CD8-positive, alpha-beta memory T cell (primary cell): ENCODE measurements at places on chromosomes 3 and 15.

DNA sequence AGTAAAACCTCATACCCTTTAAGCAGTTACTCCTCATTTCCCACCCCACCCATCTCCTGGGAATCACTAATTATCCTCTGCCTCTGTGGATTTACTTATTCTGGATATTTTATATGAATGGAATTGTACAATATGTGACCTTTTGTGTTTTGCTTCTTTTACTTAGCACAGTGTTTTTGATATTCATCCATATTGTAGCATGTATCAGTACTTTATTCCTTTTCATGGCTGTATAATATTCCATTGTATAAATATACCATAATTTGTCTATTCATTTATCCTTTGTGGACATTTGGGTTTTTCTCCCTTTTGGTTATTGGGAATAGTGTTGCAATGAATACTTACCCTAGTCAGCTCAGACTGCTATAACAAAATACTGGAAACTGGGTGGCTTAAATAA is 39.2 kb downstream of the SH3GL3 start:
- DNase-seq: no peak

- DNase-seq: no peak
These were observed 405.9 kb downstream of the SOX2 start for GRCh38 chr3:182117583-182117982.

GRCh38 chr15:51311510-51311909 is 26.9 kb downstream of the CYP19A1 start:
- DNase-seq: no peak

DNA sequence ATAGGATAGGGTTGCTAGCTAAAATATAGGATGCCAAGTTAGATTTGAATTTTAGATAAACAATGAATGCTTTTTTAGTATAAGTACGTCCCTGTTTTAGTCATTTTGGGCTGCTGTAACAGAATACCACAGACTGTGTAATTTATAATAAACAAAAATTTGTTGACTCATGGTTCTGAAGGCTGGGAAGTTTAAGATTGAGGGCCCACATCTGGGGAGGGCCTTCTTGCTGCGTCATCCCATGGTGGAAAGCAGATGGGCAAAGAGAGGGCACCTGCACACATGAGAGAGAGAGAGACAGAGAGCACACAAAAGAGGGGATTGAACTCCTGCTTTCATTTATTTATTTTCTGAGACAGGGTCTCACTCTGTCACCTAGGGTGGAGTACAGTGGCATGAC is 246.5 kb downstream of the EPHB1 start:
- no peak for DNase-seq

GRCh38 chr15:31100738-31101137 is 787 bp downstream of the TRPM1 start:
- DNase-seq: no peak

DNA sequence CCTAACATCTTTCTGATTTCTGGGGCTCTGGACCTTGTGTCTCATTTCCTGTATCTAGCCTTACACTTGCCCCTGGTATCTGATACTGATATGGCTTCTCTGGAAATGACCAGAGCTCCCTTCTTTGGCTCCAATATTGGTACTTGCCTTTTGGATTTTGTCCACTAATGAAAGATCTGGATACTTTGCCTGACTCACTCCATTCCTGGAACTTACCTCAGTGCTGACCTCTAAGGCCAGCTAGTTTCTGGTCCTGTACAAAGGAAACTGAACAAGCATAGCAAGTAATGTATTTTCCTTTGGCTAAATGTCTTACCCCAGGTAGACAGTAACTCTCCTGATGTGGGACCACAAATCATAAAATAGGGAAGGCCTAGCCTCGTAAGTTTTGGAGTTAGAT is 93.8 kb upstream of the SLC4A7 start:
- no peak for DNase-seq

GRCh38 chr3:122975163-122975923 is 52.2 kb downstream of the SEMA5B start:
- DNase-seq: no peak

DNA sequence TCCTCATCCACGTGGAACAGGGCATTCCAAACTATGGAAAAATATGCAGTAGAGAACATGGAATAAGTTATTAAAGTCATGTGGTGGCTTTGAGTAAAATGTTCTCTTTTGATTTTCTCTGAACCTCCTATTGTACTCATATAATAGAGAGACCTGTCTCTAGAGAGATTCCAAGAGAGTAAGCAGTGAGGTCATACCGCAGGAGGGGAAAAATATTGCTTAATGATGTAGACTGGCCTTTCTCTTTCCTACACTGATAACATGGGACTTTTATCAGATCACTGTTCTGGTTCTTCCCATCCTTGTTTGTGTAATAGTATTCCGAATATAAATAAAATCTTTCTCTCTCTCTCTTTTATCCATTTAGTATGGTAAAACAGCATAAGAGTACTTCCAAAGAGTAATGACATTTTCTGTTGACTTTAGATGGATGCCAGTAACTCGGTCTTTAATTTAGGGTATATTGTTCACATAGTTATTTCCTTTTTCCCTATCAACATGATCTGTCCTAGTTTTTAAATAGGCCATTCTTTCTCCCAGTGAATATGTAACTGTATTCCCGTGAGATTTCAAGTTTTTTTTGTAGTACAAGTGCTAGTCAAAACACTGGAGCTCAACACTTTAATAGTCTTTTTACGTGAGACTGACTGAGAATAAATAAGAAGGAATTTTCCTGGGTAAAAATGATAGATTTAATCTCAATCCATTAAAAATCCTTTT is 814.0 kb upstream of the LMCD1 start:
- no peak for DNase-seq

GRCh38 chr3:55484801-55485791 is 2.0 kb downstream of the WNT5A start:
- DNase-seq: no peak

DNA sequence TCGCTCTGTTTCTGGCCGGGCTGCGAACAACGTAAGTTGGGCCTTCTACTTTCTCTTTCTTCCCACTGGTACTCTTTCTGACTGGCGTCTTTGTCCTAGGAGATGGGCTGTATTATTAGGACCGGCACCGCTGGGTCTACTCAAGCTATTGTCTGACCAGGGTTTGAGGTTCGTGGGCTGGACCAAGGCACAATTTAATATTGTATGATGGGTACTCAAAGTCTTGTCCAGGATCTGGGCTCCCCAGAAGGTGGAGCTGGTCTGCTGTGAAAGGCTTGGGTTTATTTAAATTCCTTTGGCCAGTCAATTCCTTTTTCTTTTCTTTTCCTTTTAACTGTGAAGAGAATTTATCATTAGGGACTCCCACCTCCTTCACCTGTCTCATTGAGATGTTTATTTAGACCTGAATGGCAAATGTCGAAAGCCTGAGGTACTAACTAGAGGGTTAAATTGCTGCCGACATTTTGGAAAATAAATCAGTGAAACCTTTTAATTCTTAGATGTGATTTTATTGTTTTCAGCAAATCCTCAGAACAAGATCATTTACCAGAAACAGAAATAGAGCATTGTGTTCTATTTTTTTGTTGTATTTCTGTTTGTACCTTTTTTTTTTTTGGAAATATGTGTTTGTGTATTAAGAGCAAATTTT is 410 bp downstream of the LRRC49 start:
- DNase-seq: no peak

GRCh38 chr3:157384491-157384890 is 52.2 kb upstream of the PTX3 start:
- no peak for DNase-seq

DNA sequence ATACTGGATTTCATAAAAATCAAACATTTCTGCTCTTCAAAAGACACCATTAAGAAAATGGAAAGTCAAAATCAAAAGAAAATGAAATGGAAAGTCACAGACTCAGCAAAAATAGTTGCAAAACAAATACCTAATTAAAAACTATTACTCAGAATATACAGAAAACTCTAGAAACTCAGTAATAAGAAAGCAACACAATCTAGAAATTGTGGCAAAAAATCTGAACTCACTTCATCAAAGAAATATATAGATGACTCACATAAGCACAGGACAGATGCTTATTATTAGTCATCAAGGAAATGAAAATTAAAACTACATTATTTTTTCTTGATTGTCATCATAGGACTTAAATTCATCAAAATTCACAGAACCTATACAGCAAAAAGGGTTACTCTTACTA is 430.0 kb downstream of the SHQ1 start:
- DNase-seq: no peak

DNA sequence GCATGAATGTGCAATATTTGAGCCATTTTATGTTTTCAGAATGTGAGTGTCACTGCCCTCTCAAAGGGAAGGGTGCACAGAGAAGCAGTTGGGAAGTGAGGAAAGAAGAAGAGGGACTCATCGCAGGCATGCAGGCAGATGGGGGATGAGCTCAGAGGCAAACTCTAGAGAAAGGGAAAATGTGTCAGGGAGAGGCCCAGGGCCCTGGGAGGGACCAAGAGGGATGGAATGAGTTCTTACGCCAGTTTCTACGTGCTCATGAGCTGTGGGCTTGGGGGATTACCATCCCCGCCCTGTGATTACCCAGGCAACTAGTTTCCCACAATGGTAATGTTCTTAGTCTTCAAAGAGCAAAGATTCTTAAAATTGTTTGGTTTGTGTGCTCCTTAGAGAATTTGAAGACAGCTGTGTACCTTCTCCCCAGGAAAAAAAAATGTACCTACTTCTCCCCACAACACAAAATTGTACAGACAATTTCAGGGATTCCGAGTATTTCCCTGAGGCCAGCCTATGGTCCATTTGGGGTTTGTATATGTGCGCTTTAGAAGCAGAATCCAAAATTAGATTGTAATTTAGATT is 17.8 kb downstream of the GCSAM start:
- no peak for DNase-seq

GRCh38 chr15:37929238-37929637 is 5.2 kb upstream of the TMCO5A start:
- DNase-seq: no peak

- DNase-seq: no peak
These were observed 307.6 kb upstream of the LRRFIP2 start for GRCh38 chr3:37481982-37482381.

- DNase-seq: no peak
These were observed 91.8 kb upstream of the ALCAM start for GRCh38 chr3:105274958-105275357.

DNA sequence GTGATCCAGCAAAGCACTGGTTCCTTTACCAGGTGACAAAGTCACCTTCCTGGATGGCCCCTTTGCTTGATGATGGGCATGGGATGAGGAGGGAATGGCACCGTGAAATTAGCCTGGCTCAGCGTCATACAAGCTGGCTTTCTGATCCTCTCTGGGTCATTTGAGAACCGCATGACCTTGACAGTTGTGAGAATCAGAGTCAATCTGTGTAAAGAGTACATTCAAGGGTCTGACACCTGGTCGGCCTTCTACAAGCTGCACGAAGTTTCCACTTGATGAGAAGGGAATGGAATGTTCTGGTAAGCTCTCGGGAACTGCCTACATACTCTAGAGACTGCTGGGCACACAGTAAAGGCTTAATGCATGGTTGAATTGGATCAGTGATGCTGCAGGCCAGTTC is 319.8 kb upstream of the TLE3 start:
- no peak for DNase-seq

GRCh38 chr3:138078901-138079344 is 36.5 kb downstream of the DZIP1L start:
- no peak for DNase-seq

- no peak for DNase-seq
These were observed 412.8 kb downstream of the DIPK2A start for GRCh38 chr3:144384241-144384979.

DNA sequence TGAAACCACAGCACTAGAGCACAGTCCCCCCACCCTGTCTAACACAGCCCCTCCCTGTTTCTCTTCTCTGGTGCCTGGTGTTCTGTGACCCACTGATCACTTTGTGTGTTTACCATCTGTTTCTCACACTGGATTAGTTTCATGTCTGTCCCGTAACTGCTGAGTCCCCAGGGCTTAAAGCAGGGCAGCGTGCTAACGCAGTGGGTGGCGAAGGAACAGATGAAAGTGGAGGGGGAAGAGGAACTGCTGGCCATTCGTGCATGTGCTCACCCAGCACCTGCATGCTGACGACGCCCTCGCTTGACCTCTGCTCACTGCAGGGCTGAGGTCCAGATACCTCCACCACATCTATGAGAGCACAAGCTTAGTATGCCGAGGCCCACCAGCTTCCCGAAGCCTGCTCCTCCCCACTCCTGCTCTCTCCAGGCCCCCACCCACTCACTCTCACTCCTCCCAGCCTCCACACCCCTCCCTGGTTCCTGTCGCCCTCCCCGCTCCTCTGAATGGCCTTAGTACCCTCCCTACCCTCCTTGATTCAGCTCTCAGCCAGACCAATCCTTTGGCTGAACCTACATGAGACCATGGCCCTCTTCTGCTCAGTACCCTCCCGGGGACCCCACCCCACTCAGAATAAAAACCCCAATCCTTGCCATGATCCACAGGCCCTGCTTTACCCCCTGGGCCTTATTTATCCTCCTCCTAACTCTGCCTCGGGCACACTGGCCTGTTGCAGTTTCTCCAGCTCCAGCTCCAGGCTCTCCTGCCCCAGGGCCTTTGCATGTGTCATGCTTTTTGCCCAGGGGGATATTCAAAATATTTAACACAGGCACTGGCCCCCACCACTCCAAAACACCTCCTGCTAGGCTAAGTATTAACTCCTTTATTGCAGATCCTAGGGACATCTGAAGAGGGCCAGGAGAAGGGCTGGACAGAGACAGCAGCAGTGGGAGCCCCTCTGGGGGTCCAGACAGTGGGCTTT is 15.1 kb upstream of the IQSEC1 start:
- no peak for DNase-seq

DNA sequence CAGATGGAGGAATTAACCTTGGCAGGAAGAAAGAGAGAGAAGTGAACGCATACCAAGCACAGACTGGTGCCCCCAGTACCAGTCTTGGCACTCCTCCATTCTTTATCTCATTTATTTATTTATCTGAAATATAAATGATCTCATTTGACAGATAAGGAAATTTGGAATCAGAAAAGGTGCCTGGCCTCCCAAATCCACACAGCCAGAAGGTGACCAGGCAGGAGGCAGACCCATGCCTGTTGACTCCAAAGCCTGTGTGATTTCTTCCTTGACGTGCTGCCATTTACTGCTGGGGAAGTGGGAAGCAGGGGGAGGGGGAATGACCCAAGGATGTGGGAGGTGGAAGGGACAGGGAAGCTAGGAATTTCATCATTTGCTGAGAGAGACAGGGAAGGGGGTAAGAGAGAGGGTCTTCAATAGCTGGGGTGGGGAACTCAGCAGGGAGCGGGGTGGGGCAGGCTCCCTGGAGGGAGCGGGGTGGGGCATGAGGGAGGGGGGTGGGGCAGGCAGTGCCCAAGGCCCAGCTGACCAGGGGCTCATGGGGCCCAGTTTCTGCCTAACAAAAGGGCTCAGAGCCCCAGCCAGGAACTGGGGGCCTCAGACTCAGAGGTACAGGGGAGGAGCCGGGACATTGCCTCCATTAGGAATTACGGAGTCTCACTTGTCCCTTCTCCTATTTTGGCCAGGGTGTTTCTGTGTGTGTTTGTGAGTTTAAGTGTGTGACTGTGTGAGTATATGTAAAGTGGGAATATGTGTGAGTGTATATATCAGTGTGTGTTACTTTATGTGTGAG is 63.0 kb downstream of the MINAR1 start:
- DNase-seq: no peak

- no peak for DNase-seq
These were observed 120.5 kb downstream of the GREM1 start for GRCh38 chr15:32838338-32838737.
